Progenitor cell of endocrine pancreas (in vitro differentiated cells): ENCODE measurements at places on chromosomes 5 and 9.

GRCh38 chr9:126248680-126249079, 77.9 kb upstream of the MVB12B start:
- no peak overlapping the region for H3K4me3 ChIP-seq
- no peaks in the 10 kb centered on the region for H3K4me1 ChIP-seq
- no peak overlapping the region for H3K27ac ChIP-seq
- peaks cover 7% of the 10 kb centered on the region for H3K27me3 ChIP-seq
- DNase-seq = no peak
- H3K36me3 ChIP-seq = no peaks in the 10 kb centered on the region

DNA sequence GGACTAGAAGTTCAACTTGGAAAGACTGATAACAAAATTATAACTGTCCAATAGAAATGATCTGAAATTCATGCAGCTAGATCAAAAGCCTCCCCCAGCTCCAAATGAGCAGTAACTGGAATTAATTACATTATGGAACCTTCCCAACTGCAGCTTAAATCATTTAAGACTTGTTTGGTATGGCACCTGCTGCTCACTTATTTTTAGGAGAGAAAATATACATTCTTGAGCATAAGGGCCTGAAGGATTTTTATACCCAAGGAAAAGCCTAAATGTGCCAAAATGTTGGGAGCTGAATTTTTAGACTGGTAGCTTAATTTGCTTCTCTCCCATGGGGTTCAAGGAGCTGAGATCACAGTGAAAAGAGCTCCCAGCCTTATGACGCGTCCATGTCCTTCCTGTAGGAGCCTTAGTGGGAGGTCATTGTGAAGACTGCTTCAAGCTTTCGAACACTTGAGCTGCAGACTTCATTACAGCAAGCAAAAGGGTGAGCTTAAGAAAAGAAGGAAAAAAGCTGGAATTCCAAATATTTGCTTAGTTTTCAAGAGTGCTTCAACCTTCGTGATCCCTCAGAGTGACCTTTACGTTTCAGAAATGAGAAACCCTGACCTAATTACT, 276.0 kb downstream of the DMAC1 start:
- H3K27me3 ChIP-seq = peaks cover under 1% of the 10 kb centered on the region
- no peak for DNase-seq
- no peak overlapping the region for H3K4me3 ChIP-seq
- H3K36me3 ChIP-seq = no peaks in the 10 kb centered on the region

DNA sequence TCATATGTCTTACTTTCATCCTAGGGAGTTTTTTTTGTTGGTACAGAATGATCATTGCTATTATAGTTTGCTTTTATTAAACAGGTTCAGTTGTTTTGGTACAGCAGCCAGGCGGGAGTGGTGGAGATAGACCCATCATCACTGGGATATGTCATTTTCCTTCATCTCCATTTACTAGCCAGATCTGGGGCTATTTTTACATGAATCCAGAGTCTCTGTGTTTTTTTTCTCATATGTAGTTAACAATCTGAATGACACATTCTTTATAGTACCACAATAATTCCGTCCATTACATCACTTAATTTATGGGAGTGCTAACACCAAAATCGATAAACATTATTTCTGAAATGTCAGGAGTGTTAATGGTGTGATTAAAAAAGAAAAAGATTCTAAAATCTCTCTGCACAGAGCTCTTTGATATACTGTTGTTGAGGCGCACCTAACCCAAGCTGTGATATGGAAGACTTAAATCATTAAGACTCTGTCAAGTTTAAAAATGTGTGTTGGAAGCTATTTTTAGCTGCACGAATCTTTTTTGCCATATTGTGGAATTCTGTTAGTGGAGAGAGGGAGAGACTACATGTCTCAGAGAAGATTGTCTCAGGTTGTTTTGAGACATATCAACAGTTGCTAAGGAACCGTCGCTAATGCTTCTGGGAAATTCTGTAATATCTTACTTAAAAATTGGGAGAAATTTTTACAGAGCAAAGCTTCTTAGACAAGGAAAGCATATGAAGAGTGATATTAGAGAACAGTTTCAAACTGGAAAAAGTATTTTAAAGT, 59.6 kb downstream of the RPS23 start:
- no peak for DNase-seq
- H3K4me3 ChIP-seq = no peak overlapping the region
- H3K27me3 ChIP-seq = no peaks in the 10 kb centered on the region
- no peak overlapping the region for H3K27ac ChIP-seq
- no peaks in the 10 kb centered on the region for H3K36me3 ChIP-seq

DNA sequence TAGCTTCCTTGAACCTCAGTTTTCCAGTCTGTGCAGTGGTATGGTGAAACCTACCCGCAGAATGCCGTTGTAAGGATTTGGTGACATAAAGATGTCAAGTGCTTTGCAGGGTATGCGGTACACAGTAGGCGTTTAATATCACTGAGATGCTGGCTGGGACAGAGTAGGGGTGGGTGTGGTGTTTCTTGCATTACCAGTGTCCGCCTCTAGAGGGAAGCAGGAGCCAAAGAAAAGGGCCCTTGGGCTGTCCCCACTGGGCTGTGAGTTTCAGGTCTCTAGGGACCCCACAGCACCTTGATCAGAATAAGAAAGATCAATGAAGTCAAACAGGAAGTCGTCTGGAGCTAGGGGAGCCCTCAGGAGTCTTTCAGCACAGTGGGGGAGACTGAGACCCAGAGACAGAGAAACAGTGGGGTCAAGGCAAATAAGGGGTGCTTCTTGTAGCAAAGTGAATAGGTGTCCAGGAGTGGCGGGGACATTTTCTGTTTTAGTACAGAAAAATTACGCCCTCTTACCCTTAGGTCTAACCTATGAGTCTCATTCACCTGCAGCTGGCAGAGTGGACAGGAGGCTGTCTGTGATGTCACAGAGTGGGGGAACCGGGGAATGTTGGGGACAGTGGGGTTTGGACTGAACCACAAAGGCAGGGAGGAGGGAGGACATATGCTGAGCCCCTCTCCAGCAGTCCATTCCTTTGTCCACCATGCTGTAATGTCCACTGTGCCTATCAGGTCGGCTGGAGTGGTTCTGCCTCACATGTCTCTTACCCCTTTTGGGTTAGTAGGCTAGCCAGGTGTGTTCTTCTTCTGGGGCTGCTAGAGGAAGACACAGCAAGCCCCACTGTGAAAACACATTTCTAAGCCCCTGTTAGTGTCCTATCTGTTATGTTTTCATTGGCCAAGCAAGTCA, 4.7 kb upstream of the TEX53 start:
- peak overlapping the region; percentile 11 for H3K27ac ChIP-seq
- H3K27me3 ChIP-seq = peaks cover 8% of the 10 kb centered on the region
- DNase-seq = peak; percentile 64
- no peak overlapping the region for H3K4me3 ChIP-seq
- H3K36me3 ChIP-seq = no peaks in the 10 kb centered on the region
- H3K4me1 ChIP-seq = peaks cover 2% of the 10 kb centered on the region

DNA sequence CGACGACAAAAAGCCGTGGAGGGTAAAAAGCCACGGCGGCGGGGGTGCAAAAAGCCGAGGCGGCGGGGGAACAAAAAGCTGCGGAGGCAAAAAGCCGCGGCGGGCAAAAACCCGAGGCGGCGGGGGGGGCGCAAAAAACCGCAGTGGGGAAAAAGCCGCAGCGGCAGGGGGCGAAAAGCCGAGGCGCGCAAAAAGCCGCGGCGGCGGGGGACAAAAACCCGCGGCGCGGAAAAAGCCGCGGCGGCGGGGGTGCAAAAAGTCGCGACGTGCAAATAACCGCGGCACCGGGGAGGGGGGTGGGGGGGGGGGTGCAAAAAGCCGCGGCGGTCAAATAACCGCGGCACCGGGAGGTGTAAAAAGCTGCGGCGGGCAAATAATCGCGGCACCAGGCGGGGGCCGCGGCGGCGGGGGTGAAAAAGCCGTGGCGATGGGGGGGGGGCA, 511.5 kb downstream of the FOXD4L5 start:
- H3K4me3 ChIP-seq = no peak overlapping the region
- peak; percentile 7 for DNase-seq
- no peaks in the 10 kb centered on the region for H3K4me1 ChIP-seq
